ENCODE measurements at places on chromosomes 7 and 10.

GRCh38 chr10:112628951-112629609, 182.1 kb downstream of the VTI1A start:
- no peak for DNase-seq

DNA sequence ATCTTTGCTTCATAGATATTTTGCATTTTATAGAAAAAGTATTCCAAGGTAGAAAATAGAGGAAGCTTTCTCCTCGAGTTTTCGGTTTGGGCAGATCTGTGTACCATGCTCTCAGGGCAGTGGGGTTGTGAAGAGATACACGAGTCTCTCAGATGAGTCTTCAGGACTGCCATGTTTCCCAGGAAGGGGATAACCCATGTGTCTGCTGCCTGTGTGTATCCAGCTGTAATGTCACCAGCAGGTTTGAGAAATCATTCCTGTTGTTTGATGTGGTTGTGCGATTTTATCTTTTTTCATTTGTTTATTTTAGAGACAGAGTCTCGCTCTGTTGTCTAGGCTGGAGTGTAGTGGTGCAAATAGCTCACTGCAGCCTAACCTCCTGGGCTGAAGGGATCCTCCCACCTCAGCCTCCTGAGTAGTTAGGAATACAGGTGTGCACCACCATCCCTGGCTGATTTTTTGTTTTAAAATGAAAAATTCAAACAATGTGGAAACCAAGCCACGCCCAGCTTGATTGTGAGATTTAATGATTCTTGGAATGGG, 48.9 kb downstream of the SNX10 start:
- no peak for DNase-seq

DNA sequence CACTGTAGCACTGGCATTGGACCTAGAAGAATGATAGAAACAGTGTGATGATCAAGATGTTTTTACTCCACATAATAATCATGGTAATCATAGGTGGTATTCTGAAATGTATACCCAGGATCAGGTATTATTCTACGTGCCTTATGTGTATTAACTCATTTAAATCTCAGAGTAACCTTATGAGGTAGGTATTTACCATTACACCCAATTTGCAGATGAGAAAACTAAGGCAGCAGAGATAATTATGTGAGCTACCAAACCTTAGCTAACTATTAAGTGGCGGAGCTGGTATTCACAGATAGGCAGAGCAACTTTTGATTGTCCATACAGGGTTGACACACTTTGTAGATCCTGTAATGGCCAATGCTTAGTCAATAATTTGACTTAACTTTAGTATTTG, 2.5 kb downstream of the CAMK1D start:
- no peak for DNase-seq

DNA sequence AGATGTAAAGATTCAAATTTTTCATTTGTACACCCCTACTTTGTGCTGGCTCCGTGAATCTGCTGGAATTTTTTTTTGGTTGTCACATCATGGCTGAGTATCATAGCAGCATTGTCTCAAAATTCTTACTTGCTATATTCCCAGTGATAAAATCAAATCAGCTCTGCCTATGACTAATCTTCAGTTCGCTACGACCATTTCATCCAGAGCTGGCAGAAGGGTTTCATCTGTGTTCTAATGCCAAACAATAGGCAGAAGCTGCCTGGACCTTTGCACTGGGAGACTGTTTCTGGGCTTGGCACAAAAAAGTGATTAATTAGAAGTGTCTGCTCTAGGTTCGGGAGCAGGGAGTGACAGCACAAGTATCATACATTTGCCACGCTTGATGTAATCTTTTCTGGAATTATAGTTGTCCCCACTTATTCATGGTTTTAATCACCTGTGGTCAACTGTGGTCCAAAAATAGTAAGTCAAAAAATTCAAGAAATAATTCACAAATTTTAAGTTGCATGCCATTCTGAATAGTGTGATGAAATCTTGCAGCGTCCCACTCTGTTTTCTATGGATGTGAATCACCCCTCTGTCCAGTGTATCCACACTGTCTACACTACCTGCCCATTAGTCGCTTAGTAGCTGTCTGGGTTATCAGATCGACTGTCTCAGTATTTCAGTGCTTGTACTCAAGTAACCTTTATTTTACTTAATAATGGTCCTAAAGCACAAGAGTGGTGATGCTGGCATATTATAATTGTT, 120.5 kb upstream of the IMMP2L start:
- no peak for DNase-seq

DNA sequence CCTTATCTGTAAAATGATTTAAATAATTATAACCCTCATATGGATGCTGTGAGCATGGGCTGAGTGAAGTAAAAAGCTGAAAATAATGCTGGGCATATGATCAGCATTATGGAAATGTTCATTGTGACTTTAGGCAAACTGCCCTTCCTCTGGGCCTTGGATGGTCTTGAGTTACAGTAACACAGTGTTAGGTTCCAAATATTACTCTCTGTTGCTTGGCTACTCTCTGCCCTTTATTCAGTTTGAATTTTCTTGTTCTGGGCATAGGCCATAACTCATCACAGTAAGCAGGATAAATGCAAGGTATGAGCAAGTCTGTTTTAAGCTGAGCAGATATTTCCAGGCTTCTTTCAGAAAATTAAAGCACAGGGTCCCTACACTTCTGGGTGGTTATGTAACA, 868.0 kb downstream of the KCNMA1 start:
- no peak for DNase-seq

DNA sequence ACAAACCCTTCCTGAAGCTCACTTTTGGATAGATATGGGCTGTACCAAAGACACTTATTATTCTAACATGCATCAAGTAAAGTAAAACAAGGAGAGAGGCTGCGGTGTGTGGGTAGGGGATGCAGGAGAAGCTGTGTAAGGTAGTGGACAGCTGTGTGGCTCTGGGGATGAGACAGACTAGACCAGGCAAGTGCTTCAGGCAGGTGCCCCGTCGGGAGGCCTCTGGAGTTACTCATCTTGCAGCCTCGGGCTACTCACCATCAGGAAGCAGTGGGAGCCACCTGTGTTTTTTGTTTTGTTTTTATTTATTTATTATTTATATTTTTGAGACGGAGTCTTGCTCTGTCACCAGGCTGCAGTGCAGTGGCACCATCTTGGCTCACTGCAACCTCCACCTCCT, 49.3 kb upstream of the NCAPG2 start:
- DNase-seq, result no peak

DNA sequence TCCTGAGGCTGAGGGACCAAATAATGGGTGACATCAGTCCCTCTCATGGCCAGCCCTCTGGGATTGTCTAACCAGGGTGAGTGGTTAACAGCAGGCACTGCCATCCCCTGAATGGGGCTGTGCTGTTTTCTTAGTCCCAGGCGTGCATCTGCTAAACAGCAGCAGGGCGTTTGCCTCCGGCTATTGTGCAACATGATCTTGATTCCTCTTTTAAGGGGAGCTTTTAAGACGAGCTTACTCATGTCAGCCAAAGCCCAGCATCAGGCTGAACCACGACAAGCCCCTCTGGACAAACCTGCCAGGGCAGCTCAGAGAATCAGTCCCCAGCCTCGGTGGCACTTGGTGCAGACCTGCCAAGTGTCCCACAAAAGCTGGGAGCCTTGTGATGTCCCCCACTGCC, 16.2 kb upstream of the IGFBP3 start:
- no peak for DNase-seq
